ENCODE measurements at places on chromosomes 2 and 18.

DNA sequence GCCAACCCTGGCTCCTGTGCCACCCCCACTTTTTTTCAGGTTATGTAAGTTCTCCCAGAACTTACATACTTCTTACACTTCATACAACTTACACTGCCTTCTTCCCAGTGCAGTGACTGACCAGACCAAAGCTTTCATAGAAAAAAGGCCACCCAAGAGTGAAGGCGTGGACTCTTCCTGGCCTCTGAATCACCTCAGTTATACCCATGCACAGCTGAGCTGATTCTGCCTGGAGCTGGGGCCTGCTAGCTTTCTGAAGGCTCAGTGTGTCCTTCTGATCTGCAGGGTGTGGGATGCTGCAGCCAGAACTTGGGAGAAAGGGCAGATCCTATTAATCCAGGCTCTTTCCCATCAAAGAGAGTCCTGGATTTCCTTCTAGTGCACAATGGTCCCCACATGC lies 216.1 kb downstream of the TTC32 start:
- DNase-seq, result no peak

- no peak for DNase-seq
Measured at GRCh38 chr18:24115628-24116027, 23.2 kb upstream of the CABYR start.

DNA sequence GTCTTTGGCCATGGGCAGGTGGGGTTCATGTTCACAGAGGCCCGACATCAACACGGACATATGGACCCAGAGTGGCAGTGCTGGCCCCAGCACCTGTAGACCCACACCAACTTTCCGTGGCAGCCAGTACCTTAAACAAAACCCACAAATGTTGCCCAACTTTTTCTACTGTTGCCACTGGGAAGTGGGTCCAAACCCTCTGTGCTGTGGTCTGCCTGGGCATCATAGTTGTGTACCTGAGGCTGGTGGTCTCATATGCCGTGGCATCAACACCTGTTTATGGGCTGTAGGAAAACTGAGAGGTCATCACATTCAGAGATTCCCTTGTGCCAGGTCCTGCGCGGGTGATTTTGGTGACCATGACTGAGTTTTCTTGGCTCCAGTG lies 79.9 kb downstream of the SH3RF3 start:
- DNase-seq, result no peak

DNA sequence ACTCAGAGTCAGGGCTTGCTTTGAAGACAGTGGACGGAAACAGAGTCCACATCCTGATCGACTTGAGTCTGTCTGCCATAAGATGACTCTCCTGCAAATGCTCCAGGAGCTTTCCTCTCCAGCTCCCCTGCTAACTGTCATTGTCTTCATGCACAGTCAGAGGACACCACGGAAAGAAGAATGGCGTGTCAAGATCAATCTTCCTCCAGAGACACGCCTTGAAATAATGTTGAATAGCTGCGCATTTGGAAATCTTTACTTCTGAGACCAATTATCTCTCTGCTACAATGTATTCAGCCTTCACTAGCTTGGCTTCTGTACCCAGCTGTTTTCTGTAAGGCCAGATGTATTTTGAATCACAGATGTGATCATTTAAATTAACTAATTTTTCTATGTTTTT lies 457.2 kb downstream of the CDH2 start:
- no peak for DNase-seq

- no peak for DNase-seq
Measured at GRCh38 chr18:7748251-7749007, 181.3 kb downstream of the PTPRM start.

DNA sequence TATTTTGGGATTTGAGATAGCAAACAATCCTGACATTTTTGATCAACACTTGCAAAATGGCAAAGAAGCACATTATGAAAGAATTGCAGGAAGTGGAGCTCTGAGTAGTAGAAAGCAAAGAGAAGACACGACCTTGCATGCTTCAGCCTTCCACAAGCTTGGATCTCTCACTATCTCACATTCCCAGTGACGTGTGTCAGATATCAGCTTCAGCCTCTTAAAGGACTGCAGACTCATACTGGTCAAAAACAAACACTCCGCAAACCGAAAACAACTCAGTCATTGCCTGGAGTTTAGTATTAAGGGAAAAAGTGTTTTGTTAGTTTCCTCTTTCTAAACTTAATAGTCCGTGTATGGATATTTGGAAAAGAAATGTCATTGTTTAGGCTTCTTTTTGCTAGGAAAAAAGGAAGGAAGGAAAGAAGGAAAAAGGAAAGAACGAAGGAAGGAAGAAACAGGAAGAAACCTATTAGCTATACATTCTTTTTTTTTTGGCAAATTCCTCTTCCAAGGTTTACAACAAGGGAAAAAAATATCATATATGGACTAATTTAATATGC lies 32.6 kb upstream of the SLC40A1 start:
- no peak for DNase-seq

GRCh38 chr18:9547782-9548181 lies 66.6 kb downstream of the PPP4R1 start:
- no peak for DNase-seq

DNA sequence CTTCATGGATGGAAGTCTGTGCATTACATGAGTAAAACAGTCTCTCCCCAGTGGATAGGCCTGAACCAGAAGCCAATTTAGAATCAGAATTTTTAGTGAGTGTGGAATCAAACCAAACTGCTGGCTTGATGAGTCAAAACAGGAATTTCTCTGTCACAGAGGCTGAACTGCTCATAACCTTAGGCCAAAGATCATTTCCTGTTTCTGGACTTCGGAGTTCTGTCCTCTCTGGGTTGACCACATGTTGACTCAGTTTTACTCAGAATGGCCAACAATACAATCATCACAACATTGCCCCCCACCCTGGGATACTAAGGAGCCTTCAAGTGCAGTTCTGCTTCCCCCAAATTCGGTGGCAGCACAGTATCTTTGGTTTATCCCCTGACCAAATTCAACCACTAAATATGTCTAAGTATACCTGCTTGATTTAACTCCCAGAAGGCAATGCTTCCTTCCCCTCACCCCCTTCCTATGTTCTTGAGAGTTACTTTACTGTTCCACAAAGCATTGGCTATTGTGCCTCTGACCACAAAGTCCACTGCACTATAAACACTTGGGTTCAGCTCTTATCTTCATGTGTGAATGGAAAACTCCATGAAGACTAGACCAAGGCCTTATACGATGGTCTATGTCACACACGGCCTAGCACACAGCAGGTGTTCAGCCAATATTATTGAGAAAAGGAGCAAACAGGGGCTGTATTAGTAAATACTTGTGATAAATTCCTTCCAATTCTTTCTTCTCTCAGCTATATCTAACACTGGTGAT lies 67.8 kb downstream of the NXPH2 start:
- DNase-seq, result no peak

- no peak for DNase-seq
Measured at GRCh38 chr2:88069117-88069516, 1.5 kb downstream of the SMYD1 start.

- DNase-seq, result no peak
Measured at GRCh38 chr2:10926191-10926820, 14.6 kb downstream of the KCNF1 start.

DNA sequence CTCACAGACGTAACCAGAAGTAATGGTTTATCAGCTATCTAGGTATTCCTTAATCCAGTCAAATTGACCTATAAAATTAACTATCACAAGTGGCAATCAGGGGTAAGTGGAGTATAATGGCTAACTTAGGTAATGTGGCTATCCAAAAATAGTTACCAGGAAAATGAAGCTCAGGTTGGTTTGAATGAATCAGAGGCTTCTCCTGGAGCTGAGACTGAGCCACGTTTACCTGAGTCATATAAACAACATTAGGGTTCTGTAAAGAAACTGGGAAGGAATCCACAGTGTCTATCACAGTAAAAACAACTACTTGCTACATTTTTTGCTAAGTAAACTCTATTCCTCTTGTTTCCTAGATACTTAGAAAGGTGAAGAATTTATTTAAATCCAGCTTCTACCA lies 236.0 kb upstream of the SPHKAP start:
- DNase-seq, result no peak

GRCh38 chr18:5771343-5771742 lies 124.0 kb downstream of the TMEM200C start:
- DNase-seq, result no peak

- no peak for DNase-seq
Measured at GRCh38 chr2:120436885-120437603, 91.1 kb downstream of the INHBB start.

DNA sequence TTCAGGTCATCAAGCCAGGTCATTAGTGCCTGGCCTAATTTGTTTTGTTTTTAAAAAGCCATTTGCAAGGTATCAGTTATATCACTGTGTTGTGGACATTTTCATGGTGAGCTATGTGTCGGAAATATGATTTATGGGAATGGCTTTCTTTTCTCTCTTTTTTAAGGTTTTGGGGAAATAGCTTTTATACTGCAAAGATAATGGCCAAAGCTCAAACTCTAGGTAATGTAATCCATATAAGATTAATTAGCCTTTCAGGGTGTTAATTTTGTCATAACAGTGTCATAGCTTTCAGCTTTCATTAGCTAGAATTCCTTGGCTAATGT lies 45.8 kb downstream of the PCBP1 start:
- DNase-seq, result no peak

DNA sequence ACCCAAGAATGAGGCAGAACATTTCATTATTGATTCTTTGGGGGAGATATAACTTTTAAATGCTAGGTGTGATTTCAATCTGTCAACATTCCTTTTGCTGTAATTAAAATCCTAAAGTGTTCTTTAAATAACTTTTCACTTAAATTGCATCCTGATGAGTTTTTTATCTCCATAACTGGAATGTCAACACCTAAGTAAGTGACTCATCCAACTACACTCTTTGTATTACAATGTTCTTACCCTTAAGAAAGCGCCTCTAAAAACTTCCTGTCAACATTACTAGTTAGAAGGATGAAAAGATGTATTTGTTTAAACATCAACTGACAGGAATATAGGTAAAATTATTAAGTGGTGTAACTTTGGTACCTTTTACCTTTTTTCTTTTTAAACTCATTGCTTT lies 1657.0 kb downstream of the LRP1B start:
- no peak for DNase-seq

DNA sequence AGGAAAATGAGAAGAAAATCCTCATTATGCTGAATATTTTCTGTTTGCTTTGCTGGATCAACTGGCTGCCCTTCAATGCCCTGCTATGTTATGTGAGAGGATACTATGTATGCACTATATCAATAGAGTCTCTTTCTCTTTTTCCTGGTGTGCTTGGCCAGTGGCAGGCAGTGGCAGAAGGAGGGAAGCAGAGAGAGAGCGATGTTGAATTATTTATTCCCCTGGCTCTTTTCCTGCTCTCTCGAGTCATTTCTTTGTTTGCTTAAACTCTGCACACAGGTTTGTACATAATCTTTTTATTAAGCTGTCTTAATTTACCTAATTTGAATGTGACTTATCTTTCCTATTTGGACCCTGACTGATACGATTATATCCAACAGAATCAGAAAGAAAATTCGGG lies 1727.3 kb downstream of the SUCLG1 start:
- no peak for DNase-seq

- DNase-seq, result no peak
Measured at GRCh38 chr2:216448829-216449228, 36.5 kb downstream of the SMARCAL1 start.

DNA sequence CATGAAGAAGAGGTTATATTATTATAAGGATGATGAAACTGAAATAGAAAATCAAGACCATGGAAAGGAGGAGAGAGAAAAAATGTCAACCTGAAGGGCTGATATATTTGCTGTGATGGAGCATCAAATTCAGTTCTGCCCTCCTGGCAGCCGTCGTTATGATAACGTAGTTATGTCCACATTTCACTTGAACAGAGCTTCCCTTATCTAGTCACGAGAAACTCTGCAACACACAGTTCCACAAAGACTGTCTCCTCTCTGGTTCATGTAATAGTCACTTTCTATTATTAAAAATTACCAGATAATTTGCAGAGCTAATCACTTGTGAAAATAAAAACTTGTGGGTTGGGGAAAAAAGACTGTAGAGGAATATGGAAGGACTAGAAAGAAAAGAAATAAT lies 19.5 kb upstream of the RBMS1 start:
- DNase-seq, result no peak

DNA sequence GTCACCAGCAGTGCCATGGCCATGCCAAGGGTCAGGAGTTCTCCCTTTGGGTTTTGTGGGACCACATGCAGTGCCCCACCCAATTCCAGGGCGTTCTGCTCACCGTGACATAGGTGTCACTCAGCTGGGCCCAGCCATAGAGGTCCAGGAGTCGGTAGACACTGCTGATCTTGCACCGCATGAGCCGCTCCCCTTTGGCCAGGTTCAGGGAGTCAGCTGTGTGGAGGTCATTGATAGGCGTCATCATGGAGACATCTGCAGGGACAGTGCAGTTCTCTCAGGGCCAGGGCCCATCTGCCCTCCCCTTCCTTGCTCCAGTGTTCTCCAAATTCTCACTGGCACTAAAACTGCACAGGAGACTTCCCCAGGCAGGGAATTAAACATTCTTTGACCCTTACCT lies 71.9 kb downstream of the ADD2 start:
- no peak for DNase-seq

DNA sequence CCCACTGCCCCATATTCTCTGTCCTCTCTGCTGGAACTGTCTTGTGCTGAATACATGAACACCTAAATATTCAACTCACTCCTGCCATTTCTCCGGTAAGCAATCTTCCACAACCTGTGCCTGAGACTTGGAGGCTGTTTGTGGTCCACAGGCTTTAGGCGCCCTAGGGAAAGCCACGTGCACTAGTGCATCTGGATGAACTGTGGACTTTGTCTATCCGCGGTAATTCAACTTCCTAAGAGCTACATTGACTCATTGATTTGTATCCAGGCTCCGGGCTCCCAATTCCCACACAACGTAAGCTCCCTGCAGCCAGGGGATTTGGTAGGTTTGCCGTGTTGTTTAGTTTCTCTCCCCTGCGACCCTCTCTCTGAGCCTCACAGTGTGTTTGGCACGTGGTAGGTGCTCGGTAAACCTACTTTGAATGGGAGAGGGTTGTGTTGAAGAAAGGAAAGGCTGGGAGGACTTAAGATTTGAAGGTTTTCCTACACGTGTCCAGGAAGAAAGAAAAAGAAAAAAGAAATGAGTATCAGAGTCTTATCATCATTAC lies 718.2 kb downstream of the DPP10 start:
- no peak for DNase-seq

DNA sequence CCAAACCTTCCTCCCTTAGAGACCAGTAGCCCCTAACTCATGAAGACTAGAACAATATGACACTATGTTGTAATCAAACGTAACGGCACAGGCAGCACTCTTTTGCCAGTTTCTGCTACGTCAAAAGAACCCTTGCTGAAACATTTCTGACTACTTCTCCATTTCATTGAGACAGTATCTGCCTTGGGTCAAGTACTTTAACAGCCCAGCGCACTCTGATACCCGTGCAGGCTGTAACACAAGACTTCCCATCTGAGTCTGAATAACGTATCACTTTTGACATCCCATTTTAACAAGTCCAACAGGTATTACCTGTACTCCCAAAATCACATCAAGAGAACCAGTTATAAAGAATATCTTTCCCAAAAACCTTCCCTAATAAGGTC lies 38.4 kb downstream of the TBC1D8 start:
- DNase-seq, result no peak

All from central memory CD4-positive, alpha-beta T cell (primary cell).